ENCODE measurements at places on chromosomes 1 and 21.

DNA sequence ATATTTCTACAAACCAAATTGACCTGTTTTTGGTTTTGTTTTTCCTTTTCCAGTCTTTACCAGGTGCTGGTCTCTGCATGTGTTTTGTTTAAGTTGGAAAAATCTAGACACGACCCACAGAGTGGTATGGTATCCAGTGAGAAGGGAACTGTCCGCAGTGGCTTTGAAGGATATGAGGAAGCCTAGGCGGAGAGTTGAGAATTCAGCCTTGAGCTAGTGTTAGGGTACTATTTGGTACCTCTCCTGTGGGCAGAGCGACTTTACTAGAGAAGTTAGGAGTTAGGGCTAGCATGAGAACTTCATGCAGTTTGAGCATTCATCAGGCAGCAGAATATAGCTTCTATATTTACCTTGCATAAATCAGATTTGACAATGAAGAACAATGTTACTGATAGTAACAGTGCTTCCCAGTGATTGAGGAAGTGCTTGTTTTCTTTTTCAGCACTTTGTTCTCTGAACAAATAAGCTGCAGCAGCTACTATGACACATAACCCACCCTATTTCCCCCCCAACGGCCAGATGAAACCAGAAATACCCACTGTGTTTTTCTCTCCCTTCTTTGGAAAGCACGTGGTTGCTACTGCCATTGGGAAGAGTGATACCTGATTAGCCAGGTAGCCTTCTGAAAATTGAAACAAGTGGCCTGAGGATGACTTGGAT is 19.0 kb downstream of the MRPS6 start:
- DNase-seq = no peak

GRCh38 chr1:54627196-54627595 is 3.9 kb upstream of the FAM151A start:
- no peak for DNase-seq

DNA sequence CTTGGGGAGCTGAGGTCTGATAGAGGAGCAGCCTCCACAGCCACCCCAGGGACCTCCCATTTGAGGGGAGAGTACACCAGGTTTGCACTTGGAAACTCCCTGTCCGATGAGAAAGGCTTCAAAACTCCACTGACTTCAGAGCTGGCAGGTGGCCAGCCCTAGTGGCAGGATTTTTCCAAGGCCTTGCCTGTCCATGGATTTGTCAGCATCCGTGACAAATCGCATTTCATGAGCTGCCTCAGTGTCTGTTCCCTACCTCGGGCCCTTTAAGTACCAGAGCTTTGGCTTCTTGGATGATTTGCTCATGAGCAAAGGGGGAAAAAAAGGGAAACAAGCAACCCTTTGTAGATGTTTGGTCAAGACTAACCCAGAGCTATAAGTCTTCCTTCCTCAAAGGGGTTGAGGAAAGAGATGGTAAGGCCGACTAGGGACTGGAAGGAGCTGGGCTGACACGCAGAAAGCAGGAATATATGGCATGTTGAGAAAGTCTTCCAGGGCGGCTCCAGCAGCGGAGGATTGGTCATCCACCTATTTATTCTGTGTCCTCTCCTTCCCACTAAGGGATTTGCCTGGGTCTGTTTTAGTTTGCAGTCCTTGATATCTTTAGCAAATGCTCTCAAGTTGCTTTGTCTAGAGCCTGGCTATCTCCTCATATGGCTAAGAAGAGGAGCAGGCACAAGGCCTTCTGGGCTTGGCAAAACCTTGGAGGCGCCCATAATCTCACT is 2.7 kb upstream of the HSPG2 start:
- DNase-seq = peak; percentile 97

DNA sequence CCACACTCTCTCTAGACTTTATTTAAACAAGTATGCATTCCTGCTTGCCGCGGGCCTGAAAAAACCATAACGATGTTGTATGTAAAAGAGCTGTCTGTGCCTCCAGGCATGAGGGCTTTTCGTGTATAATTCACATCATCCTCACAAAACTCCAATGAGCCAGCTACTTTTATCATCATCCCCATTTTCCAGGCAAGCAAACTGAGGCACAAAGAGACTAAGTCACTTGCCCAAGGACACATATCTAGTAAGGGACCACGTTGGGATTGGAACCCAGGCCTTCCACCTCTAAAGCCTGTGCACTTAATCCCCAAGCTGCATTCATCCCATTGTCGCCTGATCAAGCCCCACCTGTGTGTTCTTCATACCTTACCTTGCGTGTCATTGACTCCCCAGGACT is 226.9 kb downstream of the KAZN start:
- no peak for DNase-seq

DNA sequence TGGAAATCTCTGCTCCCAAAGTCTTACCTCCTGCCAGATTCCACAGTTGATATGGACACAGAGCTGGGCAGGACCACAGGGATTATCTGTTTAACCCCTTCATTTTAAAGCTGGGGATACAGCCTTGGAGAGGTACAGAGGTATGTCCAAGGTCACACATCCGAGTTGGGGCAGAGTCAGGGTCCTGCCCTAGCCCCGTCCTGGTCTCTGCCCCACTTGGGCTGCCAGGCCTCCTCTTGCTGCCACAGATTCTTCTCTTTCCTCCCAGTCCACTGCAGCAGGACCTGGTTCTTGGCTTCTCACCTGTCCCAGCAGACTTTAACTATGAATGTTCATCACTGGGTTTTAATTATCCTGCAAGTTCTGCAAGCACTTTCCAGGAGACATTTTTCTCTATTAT is 258.3 kb downstream of the MATN1 start:
- DNase-seq = no peak

- peak; percentile 27 for DNase-seq
These were observed 31.9 kb downstream of the MROH9 start for GRCh38 chr1:170967042-170967910.

DNA sequence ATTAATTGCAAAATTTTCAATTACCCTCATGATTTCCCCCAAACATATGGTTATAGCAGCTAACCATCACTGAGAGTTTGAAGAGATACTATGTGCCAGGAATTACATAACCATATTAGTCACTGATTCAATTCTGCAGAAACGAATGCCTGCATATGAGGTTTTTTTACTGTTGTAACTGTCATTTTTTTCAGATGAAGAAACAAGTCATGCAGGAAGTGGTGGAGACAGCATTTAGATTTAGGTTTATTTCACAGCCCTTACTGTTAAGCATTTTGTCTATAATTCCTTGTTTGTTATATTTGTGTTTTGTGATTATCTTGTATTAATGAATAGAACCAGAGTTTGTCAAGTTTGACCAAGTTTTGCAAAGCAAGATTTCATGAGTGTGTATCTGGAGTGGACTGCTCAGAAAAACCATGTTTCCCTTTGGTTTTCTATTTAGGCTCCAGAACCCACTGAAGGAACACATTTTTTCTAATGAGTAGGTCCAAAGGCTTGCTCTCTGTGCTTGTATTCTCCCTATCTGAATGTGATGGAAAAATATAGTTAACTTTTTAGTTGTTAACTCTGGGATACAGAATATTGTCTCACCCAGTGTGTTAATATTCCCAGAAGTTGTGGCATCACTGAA is 308.5 kb upstream of the ADAMTS5 start:
- peak; percentile 66 for DNase-seq

DNA sequence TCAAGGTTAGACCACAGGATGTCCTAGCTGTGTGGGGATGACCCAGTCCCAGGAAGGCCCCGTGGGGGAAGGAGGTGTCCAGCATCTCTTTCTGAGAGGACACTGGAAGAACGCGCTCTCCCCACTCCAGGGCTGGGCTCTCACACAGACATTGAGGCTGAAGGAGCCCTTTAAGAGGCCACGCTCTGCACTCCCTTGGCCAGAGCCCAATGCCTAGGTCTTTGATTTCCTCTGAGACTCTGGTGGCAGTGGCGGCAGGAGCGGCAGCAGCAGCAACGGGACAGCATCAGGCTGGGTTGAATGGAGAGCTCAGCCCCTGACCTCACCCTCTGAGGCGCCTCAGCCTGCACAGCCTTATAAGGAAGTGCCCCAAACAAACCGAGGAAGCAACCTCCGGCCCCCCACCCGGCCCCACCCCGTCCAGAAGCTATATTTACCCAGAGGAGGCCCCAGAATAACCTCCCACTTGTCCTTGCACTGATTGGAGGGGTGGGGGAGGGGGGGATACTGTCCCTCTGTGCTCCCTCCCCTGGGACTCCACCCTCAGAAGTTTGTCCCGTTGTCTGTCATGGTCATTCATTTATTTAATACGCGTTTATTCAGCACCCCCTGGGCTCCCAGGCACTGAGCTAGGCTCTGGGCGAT is 12.3 kb downstream of the NES start:
- DNase-seq = no peak

GRCh38 chr1:85342207-85342606 is 65.8 kb upstream of the BCL10 start:
- peak; percentile 81 for DNase-seq

GRCh38 chr1:170250531-170251276 is 104.9 kb downstream of the NTMT2 start:
- DNase-seq = no peak

DNA sequence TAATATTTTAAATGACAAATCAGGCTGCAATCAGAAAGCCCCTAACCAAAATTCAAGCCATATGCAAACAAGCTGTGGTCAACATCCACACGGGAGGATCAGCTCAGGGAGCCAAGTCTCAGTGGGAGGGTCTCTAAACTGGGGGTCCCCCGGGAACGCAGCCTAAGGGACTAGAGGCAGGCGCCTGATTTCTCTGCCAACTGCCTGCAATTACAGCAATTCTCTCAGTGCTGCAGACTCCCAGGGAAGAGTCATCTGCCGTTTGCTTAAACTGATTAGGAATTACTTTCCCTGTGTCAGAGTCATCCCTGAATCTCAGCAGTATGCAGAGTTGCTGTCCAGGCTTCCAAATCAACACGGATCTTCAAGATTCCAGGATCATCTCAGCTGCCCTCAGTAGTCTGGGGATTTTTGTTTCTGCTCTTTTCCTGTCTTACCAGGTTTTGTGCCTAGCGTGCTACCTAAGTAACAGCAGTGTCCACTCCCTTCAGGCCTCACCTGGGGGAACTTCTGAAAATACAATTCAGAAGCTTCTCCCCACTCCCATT is 247.8 kb downstream of the RRAGC start:
- no peak for DNase-seq

GRCh38 chr21:41837756-41838297 is 41.3 kb downstream of the PRDM15 start:
- no peak for DNase-seq

GRCh38 chr1:226608699-226609505 is 60.3 kb downstream of the STUM start:
- DNase-seq = peak; percentile 16

GRCh38 chr1:29488794-29489311 is 252.5 kb downstream of the PTPRU start:
- DNase-seq = no peak

GRCh38 chr1:246792603-246793002 is 68.4 kb downstream of the SCCPDH start:
- DNase-seq = no peak

GRCh38 chr1:173414539-173415226 is 62.5 kb upstream of the PRDX6 start:
- no peak for DNase-seq

DNA sequence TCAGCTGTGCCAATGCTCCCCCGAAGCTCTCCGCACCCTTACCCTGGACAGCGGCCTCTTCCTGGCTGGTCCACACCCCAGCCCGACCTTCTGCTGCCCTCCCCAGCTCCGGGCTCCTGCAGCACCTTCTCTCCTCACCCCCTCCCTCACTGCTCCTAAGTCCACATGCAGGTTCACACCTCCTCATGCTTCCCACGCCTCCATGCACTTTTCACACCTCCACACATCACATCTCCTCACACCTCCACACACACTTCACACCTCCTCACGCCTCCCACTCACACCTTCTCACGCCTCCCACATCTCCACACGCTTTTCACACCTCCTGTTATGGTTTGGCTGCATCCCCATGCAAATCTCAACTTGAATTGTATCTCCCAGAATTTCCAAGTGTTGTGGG is 18.9 kb downstream of the GPR137B start:
- DNase-seq = no peak

DNA sequence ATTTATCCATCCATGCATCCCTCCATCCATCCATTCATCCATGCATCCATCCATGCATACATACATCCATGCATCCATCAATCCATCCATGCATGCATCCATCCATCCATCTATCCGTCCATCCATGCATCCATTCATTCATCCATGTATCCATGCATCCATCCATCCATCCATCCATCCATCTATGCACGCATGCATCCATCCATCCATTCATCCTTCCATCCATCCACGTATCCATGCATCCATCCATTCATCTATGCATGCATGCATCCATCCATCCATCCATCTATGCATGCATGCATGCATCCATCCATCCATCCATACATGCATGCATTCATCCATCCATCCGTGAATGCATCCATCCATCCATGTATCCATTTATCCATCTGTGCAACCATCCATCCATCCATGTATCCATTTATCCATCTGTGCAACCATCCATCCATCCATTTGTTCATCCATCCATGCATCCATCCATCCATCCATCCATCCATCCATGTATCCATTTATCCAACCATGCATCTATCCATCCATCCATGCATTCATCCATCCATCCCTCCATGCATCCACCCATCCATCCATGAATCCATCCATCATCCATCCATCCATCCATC is 30.3 kb upstream of the TINAGL1 start:
- DNase-seq = no peak

- DNase-seq = peak; percentile 27
These were observed 31.0 kb downstream of the TNNT2 start for GRCh38 chr1:201346337-201346939.

GRCh38 chr1:201450721-201451291 is 18.2 kb downstream of the PHLDA3 start:
- peak; percentile 83 for DNase-seq

DNA sequence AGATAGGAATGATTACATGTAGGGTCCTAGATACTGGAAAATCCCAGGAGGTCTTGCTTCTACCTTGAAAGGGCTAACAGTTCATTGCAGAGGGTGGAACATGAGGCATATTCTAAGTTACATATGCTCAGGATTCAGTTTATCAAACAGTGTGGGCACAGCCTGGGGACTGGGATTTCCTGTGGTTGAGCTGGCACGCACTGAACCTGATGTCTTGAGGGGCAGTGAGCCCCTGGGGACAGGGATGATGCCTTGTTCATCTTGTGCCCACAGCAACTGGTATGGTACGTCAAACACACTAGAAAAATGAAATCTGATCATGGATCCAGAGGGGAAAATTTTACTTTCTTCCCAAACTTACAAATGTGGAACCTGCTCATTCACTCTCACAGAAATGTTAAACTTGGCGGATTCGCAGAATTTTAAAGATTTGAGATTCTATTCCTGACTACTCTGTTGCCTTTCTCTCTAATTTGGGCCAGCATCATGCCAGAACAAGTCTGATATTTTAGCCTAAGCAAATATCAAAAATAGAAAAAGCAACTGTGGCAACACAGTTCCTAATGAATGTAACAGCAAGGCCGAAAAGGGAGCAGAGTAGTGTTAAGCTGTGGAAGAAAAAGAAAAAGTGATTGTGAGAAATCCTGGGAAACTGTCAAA is 68.2 kb upstream of the COL24A1 start:
- DNase-seq = no peak

GRCh38 chr1:116569776-116570357 is 959 bp downstream of the CD58 start:
- DNase-seq = peak; percentile 20

DNA sequence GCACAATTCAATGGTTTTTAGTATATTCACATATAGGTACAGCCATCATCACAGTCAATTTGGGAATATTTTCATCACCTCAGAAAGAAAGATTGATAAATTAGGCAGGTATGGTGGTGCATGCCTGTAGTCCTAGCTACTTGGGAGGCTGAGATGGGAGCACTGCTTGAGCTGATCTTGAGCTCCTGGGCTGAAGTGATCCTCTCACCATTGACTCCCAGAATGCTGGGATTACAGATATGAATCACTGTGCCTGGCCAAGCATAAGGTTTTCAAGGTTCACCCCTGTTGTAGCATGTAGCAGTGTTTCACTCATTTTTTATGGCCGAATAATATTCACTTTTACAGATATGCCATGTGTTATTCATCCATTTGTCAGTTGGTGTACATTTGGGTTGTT is 44.7 kb upstream of the MTF2 start:
- no peak for DNase-seq
